Right ventricle myocardium inferior (tissue), 1 donor: ENCODE measurements at places on chromosomes 6 and 20. TPM values are rescaled to one million over a fixed set of nuclear protein-coding genes. Genes with fewer than 3 reads are reported as not detected.

Gene SAMD3
- total RNA-seq = 0.95 TPM

Gene NHSL1
- 56.6 TPM for total RNA-seq

Gene PGM3
- total RNA-seq = 12.7 TPM

Gene KCNK15
- total RNA-seq = 0.32 TPM

Gene TFAP2D
- total RNA-seq = not detected

Gene CBLN4
- total RNA-seq = not detected

Gene ID4
- total RNA-seq = 1.6 TPM
